ENCODE measurements at places on chromosomes 4 and X.

DNA sequence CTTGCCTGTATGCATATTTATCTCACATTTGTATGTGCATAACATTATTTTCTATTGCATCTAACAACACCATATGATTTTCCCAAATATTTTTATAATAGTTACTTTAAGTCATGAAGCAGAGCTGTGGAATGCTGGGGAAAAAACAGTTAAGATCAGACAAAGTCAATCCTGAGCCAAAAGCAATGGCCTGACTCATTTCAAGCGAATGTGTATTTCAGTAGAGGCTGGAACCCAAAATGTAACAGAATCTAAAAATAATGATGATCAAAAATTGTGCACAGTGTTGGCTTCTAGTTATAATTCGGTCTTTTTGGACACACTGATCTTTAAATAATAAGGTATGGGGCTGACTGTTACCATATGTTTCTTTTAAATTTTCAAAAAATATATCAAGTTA, 516.2 kb upstream of the ADGRL3 start:
- DNase-seq = no peak

DNA sequence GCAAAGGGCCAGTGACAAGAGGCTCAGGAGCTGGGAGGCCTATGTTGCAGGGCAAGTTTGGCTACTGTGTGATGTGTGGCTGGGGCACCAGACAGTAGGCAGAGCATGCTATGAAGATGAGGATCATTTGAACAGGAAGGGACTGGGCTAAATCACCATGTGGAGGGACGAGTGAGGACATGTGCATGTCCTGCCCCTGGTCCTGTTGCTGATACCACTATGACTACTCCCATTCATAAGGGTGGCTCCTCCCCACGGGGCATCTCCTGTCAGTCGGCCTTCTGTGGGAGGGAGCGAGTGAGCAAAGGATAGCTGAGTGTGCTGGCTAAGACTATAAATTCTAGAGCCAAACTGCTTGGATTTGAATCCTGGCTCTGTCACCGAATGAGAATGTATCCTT, 139.2 kb downstream of the TMEM164 start:
- DNase-seq = no peak

DNA sequence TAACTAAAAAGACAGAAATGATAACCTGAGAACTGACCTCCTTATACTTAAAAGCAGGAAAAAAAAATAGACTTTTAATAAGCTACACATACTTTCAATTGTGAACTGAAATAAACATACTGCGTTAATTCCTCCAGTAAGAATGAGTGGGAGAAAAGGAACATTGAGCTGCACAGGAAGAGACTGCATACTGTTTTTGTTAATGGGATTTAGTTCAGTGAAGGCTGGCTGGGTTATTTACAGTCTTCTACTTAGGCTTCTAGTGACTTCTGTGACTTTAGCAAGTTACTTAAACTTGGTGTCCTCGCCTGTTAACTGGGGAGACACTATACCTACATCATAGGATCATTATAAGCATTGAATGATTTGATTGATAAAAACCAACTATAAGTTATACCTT, 213.3 kb downstream of the EPHA5 start:
- no peak for DNase-seq

GRCh38 chr4:145295547-145295946, 115.2 kb upstream of the OTUD4 start:
- no peak for DNase-seq

DNA sequence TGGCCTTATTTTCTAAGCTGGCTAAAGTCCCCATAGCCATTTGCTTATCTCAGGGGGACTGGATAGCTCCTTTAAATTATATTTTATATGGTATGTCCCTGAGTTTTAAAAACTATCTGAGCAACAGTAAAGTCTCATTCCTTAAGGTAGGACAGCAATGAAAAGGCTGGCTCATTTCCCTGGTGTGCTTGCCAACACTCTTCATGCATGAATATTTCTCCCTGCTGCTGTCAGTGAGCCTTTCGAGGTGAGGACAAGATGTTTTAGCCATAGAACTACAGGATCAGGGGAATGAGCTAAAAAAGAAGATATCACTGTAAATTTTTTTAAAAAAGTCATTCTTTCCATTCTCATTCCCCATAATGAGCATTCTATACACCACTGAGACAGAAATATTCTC, 427.3 kb upstream of the FAM241A start:
- DNase-seq = no peak

GRCh38 chr4:132797856-132798255, 351.2 kb upstream of the PCDH10 start:
- DNase-seq = no peak

DNA sequence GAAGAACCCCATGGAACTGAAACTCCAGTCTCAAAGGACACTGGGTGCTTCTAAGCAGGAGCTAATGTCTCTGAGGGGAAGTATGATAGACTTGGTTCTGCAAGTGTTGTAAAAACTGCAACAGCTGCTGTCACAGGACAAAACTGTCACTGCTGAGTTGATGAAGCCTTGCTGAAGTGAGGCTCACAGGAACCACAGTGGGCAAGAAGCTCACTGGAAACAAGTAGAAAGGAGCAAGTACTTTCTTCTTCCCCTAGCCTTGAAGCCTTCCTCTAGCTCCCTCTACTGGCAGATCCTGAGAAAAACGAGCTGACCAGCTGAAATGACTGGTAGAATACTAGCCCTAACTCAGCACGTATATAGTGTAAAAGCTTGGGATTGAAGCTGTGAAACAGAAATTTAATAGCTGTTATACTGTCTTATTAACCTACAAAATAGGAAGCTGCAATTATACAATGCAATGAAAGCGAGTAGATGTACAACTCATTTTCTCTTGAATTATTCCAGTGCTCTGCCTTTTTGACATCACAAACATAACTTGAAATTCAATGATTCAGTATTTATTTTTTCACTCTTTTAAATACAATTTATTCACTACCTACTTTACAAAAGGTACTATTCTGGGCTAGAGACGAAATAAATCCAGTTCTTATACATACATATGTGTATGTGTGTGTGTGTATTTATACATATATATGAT, 91.4 kb downstream of the GABRB1 start:
- peak; percentile 64 for DNase-seq

GRCh38 chr4:73914071-73914470, 44.9 kb downstream of the CXCL1 start:
- DNase-seq = no peak

DNA sequence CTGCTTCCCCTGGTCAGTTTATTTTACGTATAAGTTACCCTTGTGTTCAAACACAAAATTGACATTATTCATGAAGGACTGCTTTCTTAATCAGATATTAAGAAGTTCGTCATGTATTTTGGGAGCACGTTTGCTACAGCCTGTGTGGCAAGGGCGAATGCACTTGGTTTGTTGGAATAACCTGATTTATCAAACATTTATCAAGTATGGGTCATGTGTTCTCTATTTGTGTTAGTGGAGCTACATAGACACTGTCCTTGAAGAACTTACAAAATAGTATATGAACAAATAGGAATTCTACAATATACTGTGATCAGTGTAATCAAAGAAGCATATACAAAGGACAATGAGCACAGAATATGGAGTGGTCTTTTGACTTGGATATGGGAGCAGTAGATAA, 22.4 kb downstream of the RAB33B start:
- no peak for DNase-seq

DNA sequence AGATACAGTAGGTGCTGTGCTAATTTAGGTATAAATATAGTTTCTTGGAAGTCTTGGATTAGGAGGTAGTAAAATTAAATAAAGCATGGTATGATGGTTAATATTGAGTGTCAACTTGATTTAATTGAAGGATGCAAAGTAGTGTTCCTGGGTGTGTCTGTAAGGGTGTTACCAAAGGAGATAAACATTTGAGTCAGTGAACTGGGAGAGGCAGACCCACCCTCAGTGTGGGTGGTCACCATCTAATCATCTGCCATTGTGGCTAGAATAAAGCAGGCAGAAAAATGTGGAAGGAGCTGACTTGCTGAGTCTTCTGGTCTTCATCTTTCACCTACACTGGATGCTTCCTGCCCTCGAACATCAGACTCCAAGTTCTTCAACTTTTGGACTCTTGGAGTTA, 153.7 kb upstream of the GK2 start:
- DNase-seq = no peak

DNA sequence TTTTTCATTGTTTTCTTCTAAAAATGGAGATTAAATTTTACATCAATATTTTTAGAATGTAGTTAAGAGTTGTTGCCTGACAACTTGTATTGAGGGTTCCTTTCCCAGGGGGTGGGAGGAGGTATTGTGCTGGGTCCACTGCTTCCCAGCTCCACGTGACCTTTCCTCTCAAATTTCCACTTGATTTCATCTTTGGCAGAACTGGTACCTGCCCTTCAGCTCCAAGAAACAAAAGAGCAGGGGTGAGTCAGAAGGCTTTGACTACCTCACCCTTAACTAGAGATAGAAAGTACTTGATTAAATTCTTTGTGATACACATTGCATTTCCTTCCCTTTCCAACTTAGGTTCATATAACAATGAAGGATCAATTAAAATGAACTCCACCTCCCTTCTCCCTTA, 19.7 kb downstream of the TRIM2 start:
- no peak for DNase-seq

DNA sequence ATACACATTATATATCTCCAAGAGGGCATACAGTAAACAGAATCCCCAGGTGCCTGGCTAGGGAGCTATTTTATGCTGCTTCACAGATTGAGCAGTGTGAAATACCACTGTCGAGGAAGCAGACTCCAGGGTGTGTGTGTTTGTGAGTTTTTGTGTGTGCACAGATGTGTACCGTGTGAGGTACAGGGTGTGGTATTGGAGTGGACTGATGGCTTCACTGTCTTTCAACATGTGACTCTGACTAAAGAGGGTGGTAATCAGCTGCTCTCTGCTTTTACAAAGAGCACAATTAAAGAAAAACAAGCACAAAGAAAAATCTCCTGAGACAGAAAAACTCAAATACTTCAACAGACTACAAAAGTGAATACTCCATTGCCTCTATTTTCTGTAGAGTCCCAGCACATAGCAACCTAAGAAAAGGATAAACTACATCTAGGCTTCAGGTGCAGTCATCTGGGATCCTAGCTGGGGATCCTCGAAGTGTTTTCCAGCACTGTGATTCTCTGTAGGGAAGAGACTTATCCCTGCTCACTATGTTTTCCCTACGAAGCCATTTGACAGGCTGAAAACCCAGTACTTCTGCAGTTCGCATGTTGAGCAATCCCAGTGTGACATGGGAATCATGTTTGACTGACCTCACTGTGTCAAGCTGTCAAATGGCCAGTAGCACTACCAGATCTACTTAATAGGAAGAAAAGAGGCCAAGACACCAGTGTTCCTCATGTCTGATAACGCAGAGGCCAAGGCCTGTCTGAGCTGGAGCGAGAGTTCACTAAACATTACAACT, 100.3 kb downstream of the CDS1 start:
- no peak for DNase-seq

DNA sequence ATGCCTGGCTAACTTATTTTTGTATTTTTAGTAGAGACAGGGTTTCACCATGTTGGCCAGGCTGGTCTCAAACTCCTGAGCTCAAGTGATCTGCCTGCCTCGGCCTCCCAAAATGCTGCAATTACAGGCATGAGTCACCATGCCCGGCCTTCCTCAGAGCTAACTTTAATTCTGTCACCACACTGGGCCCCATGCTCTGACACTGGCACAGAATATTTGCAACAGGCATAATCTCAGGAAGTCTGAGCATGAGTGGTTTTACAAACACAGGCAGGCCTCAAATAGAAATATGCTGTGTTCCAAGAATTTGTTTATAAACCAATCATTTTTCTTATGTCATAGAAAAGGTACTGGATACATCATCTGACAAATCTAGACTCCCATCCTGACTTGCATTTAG, 32.7 kb upstream of the FAM9C start:
- no peak for DNase-seq

DNA sequence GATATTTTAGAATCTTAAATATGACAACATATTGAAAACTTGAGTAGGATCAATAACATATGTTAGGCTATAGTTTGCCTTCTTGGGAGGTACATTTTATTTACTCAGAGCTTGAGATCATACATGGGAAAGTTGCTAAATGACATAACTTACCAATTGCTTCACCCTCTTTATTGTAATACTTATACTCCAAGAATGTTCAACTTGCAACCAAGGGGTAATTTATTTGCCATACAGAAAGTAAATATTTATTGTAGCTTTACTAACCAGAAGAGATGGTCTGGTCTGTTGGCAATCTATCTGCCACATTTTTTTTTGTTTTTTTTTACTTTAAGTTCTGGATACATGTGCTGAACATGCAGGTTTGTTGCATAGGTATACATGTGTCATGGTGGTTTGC, 426.6 kb downstream of the ARHGAP24 start:
- no peak for DNase-seq

DNA sequence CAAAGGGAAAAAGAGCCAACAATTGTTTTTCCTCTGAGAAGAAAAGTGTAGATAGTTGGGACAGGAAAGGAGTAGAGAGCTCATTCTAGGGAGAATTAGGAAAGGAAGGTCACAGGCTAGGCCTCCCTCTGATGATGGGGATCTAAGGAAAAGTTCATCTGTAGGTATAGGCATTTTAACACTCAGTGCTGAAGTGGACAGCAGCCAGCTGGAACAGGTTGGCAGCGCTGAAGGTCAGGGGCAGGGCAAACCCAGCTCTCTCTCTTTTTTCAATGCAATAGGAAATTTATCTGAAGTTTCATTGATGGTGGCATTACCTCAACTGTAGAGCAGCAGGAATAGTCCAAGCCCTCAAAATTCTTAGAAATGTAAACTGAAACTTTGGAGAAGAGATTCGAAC, 98.5 kb upstream of the ETNPPL start:
- no peak for DNase-seq

DNA sequence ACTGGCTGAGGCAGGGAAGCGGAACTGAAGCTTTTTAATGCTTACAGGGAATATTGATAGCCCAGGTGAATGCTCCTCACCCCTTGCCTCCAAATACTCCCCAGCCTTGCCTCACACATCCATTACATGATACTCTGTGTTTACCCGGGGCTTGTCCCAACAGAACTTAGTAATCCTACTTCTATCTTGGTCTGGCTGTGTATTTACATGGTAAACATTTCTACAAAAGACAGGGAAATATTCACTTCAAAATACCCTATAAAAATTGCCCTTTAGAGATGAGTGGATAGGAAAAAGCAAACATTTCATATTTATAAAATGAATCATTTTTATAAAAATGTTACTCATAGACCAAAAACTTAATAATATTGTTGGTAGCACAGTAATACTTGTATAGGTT, 120.1 kb downstream of the NHS start:
- DNase-seq = no peak

DNA sequence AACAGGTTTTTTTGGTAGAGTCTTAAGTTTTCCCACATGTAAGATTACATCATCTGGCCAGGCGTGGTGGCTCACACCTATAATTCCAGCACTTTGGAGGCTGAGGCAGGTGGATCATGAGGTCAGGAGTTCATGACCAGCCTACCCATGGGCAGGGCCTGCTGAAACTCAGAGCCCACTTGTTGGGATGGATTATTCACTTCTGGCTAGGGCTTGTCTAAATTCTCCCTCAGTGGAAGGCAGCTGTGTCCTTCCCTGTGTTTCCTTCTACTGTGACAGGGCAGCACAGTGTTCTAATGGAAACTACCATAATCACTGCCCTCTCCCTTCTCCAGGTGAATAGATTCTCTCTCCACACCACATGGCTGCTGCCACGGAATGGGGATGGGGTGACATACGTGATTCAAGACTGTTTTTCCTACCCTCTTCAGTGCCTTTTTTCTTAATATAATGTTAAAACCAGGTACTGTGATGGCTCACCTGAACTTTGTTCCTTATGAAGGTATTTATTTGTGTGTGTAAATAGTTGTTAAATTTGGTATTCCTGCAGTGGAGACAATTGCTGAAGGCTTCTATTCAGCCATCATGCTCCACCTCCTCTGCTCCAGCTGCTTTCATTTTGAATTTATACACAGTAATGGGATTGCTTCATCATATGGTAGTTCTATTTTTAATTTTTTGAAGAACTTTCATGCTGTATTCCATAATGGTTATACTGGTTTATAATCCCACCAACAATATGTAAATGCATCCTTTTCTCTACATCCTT, 287.2 kb upstream of the HS3ST1 start:
- DNase-seq = no peak

All from NCI-H774 (cell line).